Fibroblast of skin of left quadriceps (primary cell): ENCODE measurements at places on chromosomes 13 and 19.

- DNase-seq, result no peak
Measured at GRCh38 chr13:99442273-99442895, 58.9 kb upstream of the TM9SF2 start.

- no peak for DNase-seq
Measured at GRCh38 chr13:32976912-32977311, 39.3 kb upstream of the KL start.

DNA sequence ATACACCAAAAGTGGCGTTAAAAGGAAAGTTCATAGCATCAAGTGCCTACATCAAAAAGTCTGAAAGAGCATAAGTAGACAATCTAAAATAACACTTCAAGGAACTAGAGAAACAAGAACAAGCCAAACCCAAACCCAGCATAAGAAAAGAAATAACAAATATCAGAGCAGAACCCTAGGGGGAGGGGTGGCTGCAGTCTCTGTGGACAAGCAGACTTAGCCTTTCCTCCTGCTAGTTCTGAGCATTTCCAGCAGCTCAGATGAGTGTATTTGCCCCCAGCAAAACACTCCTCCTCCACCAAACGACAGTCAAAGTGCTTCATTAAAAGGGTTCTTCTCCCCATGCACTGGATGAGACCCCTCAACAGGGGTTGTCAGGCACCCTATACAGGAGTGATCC, 7.1 kb upstream of the ZNF90 start:
- DNase-seq, result no peak

GRCh38 chr19:34513767-34514166, 32.2 kb downstream of the WTIP start:
- no peak for DNase-seq

- DNase-seq, result no peak
Measured at GRCh38 chr19:39934584-39935363, at the start of gene FCGBP. Gene FCGBP (minus strand): TSS chr19:39934634.

DNA sequence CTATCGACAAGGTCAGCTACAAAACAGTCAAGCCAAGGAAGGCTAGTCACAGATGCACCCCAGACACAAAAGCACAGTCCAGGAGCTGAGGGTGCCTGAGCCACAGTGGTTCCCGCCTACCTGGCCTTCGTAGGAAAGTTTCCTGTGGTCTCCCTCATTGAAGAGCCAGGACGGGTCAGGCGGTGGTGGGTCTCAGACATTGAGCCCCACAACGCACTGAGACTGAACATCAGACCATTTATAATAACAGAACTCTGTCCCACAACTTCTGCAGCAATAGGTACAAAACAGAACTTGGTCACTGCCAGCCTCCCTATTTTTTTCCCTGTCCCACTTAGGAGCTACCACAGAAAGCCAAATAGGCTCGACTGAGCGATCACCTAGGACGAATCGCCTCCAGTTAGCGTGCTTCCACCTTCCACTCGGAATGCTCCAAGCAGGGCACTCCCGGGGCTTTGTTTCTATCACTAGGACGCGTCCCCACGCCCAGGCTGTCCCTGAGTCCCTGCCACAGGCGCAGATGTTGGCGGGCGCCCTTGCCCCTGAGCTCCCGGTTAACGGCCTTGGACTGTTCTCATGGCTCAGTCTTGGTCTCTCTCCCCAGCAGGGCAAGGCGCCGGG, 640 bp upstream of the ZNF544 start:
- DNase-seq, result no peak
